ENCODE measurements at places on chromosomes 2 and 18. TPM values are rescaled to one million over a fixed set of nuclear protein-coding genes. Genes with fewer than 3 reads are reported as not detected.
A peak's percentile ranks its signal among the peaks of the same experiment; 100 is the strongest.

The CAPN10 gene
- polyA plus RNA-seq = 16.7 TPM

DNA sequence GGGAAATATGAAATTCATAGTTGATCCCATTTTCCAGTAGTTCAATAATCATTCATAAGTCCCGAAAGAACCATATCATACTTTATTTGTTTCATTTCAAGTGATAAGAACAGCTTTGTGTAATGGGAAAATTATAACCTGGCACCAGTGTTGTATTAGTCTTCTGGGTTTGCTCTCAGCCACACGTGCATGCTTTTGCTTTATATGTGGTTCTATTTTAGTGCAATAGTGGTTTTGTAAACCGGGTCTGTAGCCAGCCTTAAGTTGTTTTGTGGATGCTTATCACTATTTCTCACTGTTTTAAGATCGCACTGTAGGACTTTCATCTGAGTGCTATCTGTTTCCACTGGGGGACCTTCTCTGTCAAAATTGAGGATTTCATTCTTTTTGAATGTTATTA lies 203.8 kb downstream of the PTPRM start:
- no peak for DNase-seq

DNA sequence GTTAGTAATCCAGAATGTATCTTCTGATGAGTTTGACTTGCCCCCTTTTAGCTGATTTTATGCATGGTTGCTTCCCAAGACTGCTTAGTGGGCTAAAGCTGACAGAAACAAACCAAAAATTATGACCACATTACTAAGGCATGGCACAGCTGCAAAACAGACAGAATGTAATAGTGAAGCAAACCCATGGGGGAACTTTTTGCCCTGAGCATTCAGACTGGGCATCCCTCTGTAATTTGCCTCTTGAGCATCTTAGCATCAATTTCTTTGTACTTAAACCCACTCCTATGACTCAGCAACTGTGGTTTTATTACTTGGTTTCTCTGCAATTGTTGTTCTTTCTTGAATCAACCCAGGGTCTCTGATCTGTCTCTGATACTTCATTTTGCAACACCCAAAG lies 487.3 kb upstream of the DCC start:
- no peak for DNase-seq

The REG1B gene
- polyA plus RNA-seq = not detected

The CDC42EP3 gene
- 40.1 TPM for polyA plus RNA-seq

The MBP gene
- 18.5 TPM for polyA plus RNA-seq

The HOXD4 gene
- 8.2 TPM for polyA plus RNA-seq

GRCh38 chr18:79393635-79394533 lies 1.8 kb upstream of the NFATC1 start:
- peak; percentile 96 for DNase-seq

- DNase-seq = no peak
Measured at GRCh38 chr2:26778098-26778497, 7.8 kb upstream of the CENPA start.

DNA sequence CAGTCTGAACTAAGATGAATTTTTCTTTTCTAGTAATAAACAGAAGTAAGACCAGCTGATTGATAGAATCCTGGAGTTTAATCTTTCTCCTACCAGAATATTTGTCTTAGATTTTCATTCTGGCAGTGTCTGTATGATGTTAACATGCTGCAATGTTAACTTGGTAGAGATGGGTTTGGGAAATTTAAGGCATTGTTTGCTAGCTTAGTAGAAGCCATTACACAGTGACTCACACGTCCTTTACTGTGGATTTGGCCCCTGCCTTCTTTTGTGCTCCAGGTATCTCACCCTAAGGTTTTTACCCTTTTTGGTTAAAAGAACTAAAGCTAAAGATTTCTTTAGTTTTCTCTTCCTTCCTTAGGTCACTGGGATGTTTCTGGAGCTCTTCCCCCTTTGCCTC lies 84.1 kb downstream of the SPTBN1 start:
- no peak for DNase-seq

The MTIF2 gene
- 21.2 TPM for polyA plus RNA-seq

DNA sequence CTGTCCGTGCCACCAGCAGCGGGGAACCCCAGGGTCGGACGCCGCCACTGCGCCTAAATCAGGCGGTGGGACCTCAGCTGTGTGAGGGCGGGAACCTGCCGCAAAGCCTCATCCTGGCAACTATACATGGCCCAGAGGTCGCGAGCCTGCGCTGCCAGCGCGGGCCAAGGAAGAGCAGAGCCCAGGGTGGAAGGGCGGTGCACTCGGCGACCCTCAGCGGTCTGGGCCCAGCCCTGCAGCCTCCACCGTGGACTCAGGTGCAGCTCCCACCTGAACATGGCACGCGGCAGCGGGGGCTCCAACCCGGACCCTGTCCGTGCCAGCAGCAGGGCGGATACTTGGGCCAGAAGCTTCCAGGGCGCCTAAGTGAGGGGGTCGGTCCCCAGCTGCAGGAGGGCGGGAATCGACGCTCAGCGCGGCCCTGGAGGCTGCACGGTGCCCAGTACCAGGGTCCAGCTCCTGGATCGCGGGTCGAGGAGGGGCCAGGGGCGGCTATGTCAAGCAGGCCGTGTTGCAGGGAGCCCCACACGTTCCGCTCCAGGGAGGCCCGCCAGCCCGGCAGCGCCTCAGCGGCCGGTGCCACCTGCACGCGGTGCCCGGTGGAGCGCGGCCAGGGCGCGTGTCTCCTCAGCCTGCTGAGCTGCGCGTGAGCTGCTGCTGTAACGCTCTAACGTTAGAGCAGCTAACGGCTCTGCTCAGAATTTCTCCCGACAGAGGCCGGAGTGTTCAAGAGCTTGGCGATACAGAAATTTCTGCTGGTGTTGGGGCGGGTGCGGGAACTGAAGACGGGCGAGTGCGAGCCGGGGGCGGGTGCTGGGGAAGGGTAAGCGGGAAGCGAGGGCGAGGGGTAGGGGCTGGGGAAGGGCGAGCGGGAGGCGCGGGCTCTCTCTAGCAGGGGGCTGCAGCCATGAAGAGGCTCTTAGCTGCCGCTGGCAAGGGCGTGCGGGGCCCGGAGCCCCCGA lies at the start of gene ANKRD30B:
Gene ANKRD30B, plus strand, starts transcription at position 660 of the 962 bp plus-strand sequence. Its CDS starts 248 bp downstream, at position 908.
- no peak for DNase-seq

GRCh38 chr2:233464056-233464455 lies 102.5 kb downstream of the USP40 start:
- no peak for DNase-seq

GRCh38 chr18:62847081-62847480 lies 131.7 kb downstream of the PHLPP1 start:
- no peak for DNase-seq

The GREB1L gene
- polyA plus RNA-seq = 7.9 TPM

- no peak for DNase-seq
Measured at GRCh38 chr18:58698701-58699193, 27.5 kb downstream of the MALT1 start.

DNA sequence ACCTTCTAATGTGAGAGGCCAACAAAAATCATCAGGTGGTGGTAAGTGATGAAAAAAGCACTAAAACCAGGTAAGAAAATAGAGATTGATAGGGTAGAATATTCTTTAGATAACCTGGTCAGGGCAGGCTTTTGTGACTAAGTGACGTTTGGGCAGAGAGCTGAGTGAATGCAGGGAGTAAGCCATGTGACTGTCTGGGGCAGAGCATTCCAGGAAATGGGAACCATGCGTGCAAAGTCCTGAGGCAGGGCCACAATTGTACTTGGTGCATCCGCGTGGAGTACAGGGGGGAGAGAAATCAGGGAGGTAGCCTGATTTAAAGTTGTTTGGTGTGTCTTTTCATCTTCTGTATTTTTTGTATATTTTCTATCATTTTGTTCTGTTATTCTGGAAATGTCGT lies 102.5 kb downstream of the LYPD6B start:
- no peak for DNase-seq

GRCh38 chr2:165594935-165595255 lies 125.4 kb downstream of the CSRNP3 start:
- DNase-seq = no peak

DNA sequence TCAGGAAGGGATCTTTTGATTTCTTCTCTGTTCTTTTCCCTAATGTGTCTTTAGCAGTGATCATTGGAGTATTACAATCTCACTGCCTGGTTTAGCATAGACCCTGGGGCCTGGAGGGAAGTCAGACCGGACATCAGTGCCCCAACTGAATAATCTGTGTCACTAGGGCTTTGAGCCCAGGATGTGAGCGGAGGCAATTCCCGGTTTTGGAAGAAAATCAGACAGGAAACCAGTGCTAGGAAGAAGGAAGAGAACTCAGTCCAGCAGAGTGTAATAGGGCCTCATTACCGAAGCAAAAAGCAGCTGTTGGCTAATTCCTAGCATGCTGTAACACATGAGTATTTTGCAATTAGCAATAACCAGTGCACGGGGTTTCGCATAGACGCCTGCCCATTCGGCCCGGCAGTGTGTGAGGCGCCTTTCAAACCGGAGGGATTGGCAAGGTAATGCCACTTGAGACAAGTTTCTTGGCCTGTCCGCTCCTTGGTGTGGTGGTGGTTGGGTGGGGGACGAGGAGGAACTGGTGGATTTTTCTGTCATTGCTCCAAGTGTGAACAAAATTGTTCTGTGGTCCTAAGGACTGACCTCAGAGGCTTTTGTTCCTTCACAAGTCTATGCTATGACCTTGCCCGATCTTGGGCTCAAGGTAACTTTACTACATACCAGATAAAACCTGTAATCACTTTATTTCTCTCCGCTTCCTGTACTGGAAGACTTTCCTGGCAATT lies 2.8 kb downstream of the FOSL2 start:
- no peak for DNase-seq

DNA sequence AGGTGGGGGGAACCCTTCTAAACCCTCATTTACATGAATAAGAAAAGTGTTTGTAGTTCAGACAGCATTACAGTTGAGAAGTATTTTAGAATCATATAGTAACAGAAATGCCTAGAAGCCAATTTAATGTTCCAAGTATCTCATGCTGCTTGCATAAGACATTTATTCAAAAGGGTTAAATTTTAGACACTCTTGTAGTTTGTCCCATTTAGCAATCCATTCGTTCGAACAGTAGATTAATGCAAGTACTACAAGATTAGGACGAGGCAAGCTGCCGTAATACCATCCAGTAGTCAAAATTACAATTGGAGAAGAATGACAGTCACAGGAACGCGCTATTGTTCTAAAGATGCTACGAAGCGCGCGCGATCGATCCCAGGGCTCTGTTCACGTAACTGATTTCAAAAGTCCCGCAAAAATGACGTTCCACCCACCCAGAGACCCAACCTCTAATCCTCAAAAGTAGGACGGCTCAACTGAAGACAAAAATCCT lies 1.2 kb downstream of the TMEM237 start:
- DNase-seq = no peak
